ENCODE measurements at places on chromosomes 3 and 15.
A peak's percentile ranks its signal among the peaks of the same experiment; 100 is the strongest.

DNA sequence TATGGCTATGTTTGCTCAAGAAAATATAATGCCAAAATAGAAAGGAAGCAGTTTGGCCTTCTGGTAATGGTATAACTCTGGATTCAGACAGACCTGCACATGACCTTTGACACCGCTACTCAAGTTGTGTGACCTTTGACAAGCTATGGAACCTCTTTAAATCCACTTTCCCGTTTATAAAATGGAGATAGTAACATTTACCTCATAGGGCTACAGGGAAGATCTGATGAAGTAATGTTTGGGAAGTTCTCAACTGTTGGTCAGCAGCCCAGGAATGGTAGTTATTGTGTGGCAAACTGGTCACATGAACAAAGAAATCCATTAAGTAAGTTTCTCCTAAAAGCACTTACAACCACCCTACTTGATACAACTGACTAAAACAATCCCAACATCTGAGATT lies 95.1 kb upstream of the PHLDB2 start:
- no peak for DNase-seq

GRCh38 chr15:42363487-42363886 lies 4.2 kb downstream of the CAPN3 start:
- no peak for DNase-seq

DNA sequence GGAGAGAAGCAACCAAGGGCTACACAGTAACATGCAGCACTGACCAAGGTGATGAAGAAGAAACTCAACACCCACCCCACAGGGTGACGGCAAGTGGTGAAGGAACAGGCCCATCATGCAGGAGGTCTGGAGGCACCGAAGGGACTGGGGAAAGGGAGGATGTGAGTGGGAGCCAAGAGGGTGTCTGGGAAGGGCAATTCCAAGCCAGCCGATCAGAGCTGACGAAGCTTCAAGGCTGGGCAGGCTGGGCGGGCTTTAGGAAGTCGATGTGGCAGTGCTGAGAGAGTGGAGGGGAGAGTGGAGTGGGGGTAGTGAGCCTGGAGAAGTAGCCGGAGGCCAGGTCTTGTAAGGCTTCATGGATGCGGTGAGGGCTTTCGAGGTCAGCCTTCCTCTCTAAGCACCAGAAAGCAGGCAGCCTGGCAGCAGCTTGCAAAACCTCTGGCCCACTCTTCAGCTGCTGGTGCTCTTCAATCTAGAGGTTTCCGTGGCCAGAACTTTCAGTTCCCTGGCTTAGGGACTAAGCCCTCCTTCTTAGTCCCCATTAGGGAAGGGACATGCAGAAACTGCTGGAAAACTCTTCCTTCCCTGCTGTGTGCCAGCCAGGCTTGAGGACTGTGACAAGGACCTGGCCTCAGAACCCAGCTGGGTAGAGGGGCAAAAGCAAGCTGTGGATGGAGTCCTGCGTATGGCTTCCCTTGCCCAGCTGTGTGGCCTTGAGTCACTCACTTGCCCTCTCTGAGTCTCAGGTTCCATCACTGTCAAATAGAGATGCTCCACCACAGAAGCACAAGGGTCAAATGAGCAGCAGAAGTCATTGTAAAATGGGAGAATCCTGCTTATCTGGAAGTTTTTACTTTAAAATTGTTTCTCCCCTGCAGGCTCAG lies 72.1 kb downstream of the TLE3 start:
- no peak for DNase-seq

DNA sequence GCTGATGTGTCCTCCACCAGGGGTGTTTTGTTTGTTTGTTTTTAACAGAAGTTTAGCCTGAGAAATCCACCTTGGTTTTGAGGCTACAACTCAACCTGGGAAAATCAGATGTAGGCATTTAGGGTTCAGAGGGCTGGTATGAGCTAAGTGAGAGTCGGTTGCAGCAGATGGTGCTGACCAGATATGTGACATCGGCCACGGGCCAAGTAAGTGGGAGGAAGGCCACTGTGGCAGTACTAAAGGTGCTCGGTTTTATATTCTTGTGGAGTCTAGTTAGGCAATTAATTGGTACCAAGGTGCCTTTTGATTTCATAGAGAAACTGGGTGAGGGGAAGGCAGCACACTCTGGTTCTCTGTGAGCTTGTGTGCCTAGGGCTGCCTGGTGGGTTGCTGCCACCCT lies 10.5 kb downstream of the MTMR14 start:
- DNase-seq: no peak

- peak; percentile 54 for DNase-seq
Measured at GRCh38 chr3:36895496-36896409, 49.1 kb downstream of the TRANK1 start.

DNA sequence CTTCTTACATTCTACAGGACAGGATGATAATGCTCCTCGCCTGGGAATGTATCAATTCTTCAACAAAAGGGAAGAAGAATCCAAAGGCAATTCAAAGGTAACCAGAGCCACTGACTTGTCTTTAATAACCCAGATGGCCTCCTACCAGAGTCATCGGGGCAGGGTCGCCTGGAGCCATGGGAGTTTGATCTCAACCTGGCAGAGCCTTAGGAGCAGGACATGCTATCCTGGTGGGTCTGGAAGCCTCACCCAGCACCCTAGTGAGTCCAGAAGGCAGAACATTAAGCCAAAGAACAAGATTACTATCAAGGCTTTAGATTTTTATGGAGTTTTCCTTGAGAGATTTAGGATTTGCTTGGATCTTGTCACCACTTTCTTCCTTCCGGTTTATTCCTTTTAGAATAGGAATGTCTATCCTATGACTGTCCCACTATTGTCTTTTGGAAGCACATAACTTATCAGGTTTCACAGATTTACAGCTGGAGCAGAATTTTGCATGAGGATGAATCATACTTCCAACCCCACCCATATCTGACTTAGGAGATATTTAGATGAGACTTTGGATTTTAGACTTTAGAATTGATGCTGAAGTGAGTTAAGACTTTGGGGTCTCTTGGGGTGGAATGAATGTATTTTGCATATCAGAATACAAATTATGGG lies 330.3 kb upstream of the GOLIM4 start:
- no peak for DNase-seq

GRCh38 chr3:197951392-197951990 lies 1.5 kb downstream of the RPL35A start:
- DNase-seq: no peak

DNA sequence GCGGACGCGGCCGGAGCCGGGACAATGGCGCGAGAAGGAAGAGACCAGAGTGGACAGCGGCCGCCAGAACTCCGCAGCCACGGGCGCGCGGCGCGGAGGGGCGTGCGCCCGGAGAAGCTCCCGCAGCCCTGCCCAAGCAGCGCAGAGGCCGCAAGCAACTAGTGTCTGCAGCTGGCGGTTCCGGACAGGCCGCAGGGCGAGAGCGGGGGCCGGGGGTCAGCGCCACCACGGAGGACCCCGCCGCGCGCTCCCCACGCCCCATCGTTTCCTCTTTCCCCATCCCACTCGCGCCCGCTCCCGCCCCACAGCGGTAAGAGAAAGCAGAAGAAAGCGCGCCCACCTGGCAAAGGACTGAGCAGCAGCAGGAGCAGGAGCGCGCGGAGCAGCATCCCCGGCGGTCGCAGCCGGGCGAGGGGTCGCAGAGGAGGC lies 440 bp downstream of the PRTG start:
- no peak for DNase-seq

GRCh38 chr3:64438812-64439211 lies 213.5 kb upstream of the PRICKLE2 start:
- DNase-seq: no peak

DNA sequence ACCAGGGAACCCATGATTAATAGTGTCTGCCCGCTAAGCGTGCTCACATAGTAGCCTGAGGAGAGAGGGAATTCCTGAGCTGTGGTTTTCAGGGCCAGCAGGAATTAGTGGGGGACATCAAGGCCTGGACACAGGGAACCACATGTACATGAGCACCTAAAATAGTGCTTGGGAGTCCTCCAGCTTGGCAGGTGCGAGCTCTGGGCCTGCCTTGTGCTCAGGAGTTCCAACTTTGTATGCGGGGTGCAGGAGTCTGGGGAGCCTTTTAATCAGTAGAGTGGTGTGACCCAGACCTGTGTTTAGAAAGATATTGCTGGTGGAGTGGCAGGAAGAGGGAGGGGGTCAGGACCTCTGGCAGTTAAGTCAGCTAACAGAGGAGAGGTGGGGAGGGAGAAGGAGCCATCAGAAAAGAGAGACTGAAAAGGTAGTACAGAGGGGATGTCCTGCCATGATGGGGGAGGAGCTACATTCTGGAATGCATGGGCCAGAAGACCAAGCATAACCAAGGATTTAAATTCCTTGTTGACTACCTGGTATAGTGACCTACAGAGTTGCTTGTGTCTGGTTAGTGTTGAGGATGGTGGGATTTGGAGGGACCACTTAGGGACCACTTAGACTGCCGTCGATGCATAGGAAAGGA lies 1.9 kb downstream of the DAG1 start:
- DNase-seq: no peak

DNA sequence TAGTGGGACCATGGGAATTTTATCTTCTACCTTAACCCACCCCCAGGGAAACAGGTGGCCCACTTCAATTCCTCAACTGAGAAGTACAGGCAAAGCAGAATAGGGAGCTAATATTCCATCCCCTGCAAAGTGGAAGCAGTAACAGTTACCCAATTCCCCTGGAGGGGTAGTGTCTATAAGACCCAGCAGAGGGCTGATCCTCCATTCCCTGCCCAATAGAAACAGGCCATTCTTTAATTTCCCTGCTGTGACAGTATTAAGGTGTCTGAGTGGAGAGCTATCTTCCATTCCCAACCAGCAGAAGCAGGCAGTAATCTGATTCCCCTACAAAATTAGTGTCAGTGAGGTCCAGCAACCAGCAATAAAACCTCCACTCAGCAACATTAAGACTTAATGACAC lies 219.8 kb downstream of the ULK4 start:
- no peak for DNase-seq

GRCh38 chr3:45414823-45415222 lies 26.4 kb downstream of the LARS2 start:
- no peak for DNase-seq

GRCh38 chr3:71176366-71176765 lies 407.2 kb downstream of the FOXP1 start:
- no peak for DNase-seq

DNA sequence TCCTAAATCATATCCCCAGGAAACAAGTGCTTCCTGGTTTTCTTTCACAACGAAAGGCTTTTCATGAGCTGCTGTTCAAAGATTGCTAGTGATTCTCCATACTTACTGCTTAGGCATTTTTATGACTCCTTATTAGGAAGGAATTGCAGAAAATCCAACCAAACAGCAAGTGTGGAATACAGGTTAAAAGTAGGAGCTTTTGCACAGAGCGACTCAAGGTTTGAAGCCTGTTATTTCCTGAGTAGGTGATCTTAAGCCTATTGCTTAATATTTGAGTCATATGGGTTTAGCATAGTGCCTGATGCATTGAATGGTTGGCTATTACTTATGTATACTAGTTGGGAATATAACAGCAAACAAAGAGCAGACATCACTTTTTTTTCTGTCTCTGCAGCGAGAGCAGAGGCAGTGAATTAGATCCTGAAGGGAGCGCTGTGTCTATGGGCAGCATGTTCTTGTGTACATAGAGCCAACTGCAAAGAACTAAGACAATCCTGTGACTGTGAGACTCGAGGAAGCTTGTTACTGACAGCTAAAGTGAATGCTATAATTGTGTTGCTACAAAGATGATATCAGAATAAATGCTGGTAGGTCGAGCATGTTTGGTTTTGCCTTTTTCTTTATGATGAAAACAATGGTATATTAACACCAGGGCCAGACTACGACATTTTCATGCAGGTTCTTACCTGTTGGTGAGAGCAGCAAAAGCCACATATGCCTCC lies 6.3 kb downstream of the TM4SF1 start:
- peak; percentile 41 for DNase-seq

DNA sequence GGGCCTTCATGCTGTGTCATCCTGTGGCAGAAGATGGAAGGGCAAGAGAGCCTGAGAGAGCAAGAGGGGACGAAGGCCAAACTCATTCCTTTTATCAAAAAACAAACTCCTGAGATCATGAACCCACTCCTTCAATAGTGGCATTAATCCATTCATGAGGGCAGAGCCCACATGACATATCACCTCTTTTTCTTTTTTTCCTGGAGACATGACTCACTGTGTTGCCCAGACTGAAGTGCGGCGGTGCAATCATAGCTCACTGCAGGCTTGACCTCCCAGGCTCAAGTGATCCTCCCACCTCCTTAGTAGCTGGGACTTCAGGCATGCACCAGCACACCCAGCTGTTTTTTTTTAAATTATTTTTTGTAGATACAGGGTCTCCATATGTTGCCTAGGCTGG lies 92.0 kb upstream of the RNU6-1 start:
- DNase-seq: peak; percentile 24

DNA sequence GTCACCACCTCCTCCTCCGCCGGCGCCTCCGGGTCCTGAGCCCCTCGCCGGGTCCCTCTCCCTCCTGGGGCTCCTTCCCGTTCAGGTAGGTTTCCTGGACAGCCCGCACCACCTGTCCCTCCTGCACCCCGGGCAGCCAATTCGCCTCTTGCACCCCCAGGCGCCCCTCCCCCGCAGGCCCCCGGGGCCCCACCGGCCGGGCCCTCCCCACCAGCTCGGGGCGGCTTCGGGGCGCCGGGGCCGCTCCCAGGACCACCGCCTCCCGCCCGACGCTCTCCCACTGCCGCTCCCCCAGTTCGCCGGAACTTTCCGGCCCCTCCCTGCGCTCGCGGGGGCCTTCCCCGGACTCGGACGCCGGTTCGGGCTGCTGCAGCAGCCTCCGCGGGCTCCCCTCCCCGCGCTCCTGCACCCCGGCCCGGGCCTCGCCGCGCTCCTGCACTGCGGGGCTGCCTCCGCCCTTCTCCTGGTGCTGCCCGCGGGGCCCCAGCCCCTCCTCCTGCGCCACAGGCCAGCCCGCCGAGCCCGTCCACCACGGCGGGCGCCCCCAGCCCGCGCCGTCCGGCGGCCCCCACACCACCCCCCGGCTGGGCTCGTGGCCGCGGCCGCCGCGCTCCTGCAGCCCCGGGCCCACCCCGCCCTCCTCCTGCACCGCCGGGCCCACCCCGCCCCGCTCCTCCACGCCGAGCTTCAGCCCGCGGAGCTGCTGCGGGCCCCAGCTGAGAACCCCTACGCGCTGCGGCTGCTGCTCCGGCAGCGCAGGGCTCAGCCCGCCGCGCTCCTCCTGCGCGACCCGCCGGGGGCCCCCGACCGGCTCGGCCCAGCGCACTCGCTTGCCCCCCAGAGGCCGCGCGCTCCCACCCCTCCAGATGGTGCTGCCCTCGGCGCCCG lies 587 bp upstream of the TNK2 start:
- no peak for DNase-seq

- DNase-seq: no peak
Measured at GRCh38 chr15:91586560-91586959, 266.9 kb upstream of the SLCO3A1 start.

- DNase-seq: no peak
Measured at GRCh38 chr3:125142940-125143339, 69.6 kb downstream of the SLC12A8 start.

Measured in suppressor macrophage treated with lipopolysaccharide for 4 hours (primary cell).